GM23248 (cell line): ENCODE measurements at places on chromosomes 12 and 14. TPM values are rescaled to one million over a fixed set of nuclear protein-coding genes. Genes with fewer than 3 reads are reported as not detected.

DNA sequence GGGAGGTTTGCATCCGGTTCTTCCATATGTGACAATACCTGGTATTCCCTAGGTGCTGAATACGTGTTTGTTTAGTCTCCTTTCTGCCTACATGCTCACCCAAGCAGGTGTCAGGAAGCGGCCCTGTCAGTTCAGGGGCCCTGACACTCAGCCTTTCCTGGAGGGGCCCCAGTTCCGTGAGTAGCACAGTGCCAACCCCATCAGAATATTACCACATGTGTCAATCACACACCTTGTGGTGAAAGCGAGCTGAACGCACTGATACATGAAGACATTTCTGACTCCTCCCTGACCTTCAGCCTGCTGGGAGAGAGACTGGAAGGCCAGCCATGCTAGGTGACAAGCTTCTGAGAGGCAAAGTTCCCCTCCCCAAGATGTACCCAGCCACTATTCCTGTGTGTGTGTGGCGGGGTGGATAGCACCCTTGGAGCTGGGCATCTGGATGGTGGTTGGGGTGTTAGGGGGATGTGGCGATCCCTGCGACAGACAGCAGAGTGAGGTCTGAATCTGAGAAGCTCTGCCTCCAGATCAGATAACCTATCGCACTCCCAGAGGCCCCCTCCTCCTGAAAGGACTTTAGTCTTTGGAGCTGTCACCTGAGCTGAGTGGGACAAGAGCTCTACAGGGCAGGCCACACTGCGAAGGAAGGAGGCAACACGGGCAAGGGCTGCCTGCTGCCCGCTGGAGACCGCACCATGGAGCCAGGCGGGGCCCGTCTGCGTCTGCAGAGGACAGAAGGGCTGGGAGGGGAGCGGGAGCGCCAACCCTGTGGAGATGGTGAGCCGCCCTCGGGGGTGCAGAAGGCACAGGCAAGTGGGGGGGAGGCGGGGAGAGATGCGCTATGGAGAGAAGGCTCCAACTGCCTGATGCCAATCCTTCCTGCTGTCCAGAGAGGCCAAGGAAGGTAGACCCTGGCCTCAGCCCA lies at the start of gene SOAT2:
Gene SOAT2, plus strand, starts transcription at position 604 of the 925 bp plus-strand sequence. Its CDS starts 92 bp downstream, at position 696.
- no peak for DNase-seq

DNA sequence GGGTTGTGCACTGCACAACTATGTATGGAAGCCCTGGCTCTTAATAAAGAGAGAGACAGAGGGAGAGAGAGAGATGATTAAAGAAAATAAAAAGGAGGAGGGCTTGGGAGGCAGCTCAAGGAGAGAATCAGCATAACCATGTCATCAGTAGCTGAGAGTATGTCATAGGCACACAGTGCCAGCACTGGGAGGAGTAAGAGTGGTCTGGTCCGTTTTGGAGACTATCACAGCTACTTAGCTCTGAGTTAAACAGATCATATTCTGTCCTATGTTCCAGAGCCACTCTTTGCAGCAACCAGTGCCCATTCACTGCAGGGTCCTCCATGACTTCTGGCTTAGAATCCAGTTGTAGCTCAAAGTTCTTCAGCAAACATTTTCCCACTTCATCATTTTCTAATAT lies 59.0 kb downstream of the GTF2A1 start:
- no peak for DNase-seq

GRCh38 chr14:22555384-22556011 lies 33.5 kb downstream of the DAD1 start:
- peak; percentile 19 for DNase-seq

GRCh38 chr14:51643140-51643539 lies 8.6 kb upstream of the FRMD6 start:
- peak; percentile 94 for DNase-seq

- no peak for DNase-seq
Observed at GRCh38 chr12:23891115-23891514, 58.4 kb downstream of the SOX5 start.

DNA sequence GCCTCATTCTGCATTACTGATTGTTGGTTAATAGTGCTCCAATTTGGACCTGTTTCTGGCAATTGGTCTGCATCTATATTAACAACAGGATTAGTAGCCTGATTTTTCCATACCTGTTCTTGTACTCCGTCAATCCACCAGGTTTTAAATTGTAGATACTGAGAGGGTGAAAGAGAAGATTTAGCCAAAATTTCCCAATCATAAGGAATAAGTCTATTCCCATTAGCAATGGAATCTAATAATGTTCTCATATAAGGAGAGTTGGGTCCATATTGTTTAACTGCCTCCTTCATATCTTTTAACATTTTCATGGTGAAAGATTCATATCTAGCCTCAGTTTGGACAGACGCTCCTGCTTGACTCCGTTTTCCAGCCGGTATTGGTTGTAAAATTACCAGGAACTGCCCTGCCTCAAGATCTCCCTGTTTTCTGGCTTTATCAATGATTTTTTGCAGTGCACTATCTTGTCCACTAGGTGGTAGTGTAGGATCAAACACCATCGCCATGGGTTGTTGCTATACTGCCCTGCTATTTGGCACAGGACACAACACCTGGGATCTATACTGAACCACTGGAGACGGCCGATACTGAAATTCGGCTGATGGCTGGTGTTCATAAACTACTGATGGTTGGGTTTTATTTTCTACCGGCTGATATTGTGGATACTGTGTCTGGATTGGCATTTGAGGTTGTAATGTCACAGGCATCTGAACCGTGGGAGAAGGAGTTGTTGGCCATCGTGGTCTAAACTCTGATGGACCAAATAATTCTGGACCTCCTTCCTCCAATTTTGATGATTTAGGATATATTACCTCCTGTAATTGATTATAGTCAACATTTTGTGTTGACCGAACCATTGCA lies 25.2 kb downstream of the DHRS4L2 start:
- peak; percentile 74 for DNase-seq

DNA sequence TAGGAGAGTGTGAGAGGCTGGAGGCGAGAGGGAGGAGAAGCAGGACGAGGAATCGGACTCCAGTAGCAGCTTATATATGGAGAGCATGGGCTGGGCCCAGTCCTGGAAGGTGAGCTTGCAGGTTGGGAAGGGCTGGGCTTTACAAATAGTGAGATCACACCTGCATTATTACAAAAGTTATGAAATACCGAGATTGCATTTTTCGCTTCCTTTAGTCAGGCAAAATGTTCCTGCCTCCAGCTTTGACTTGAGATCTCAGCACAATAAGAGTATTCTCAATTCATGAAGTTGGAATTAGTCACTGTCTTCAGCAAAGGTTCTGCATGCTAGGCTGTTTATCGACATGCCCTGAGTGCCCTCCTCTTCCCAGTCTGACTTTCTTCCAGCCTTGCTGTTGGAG lies at the start of gene KRT6B:
Gene KRT6B, minus strand, starts transcription at position 46 of the 400 bp plus-strand sequence. CDS start 68 bp downstream, outside the sequence.
- no peak for DNase-seq

DNA sequence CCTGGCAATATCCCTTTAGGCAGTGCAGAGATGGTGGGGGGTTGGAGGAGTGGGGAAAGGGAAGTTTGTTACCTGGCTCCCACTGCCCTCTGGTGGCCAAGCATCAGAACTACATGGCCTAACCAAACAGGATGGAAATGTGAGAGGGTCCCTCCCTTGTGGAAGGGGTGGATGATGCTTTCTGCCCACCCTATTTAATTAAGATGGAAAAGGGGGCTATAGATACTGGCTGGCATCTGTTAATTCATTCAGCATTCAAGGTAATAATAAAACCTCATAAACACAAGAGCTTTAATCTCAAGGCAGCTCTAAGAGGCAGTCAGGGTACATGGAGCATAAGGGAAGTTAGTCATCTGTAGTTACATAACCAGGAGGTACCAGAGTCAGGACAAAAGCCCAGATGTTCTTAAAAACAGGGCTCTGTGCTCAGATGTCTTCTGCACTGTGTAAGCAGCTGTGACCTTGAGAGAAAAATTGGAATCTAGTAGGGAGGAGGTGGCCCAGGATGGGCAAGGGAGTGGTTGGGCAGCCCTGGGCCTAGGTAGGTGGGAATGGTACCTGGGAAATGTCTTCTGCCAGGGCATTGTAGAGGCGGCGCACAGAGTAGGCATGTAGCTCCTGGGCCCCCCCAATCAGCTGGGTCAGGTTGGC lies 4.6 kb downstream of the AP1G2 start:
- DNase-seq: peak; percentile 48

GRCh38 chr12:66627270-66627987 lies 51.4 kb downstream of the GRIP1 start:
- no peak for DNase-seq

DNA sequence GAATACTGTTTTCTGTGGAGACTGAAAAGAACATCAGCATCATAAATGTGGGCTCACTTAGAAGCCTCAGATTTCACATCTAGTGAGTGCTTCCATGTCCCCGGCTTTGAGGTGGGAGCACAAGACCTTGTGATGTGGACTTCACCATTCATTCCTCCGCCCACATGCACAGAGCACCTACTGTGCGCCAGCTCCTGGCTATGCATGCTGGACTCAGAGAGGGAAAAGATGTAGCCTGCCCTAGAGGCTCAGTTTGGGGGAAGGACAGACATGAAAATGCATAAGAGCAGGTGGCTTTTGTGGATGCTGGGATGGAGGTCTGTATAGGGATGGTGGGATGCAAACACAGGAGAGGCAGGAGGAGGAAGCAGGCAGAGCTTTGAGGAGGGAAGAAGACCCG lies 65.0 kb downstream of the SERPINA3 start:
- no peak for DNase-seq

GRCh38 chr12:21831791-21832344 lies 57.4 kb upstream of the KCNJ8 start:
- peak; percentile 84 for DNase-seq

DNA sequence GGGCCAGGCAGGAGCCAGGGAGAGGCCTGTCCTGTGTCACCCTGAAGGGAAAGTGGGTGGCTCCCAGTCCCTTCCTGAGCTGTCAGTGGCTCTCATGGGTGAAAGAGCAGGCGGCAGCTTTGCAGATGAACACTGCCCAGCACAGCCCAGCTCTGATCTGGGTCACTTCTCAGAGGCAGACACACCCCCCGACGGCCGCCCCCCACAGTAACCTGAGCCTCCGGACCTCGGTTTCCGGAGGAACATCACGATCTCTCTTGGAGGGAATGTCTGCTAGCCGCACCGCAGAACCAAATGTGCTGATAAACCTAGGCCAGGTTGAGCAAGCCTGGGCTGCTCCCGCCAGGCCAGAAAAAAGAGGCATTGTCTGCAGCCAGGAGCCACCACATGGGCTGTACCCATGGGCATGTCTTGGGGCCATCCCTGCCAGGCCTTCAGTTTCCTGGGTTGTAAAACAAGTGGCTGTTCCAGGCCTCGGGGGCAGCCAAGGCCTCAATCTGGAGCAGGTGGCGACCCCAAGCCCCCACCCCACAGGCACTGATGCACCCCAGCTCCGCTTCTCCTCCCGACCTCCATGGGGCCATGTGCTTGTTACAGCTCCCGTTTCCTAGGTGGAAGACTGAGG lies 57.6 kb downstream of the NCOR2 start:
- peak; percentile 67 for DNase-seq

- no peak for DNase-seq
Observed at GRCh38 chr14:20177433-20177974, 13.2 kb upstream of the OR11G2 start.

- DNase-seq: no peak
Observed at GRCh38 chr12:18387706-18388105, 126.4 kb downstream of the PIK3C2G start.

DNA sequence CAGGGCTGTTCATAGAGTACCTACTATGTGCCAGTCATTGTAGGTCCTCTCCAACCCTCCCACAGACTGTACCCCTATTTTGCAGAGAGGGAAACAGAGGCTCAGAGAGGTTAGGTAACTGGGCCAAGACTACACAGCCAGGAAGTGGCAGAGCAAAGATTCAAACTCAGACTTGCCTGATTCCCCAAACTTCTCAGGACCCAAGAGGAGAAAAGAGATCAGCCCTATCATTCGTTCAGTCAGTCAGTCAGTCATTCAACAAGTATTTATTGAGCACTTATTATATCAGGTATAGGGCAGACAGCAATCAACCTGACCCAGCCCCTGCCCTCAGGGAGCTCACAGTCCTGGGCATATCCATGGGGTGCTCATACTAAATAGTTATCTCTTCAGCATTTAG lies 39.6 kb upstream of the CORO1C start:
- DNase-seq: no peak

DNA sequence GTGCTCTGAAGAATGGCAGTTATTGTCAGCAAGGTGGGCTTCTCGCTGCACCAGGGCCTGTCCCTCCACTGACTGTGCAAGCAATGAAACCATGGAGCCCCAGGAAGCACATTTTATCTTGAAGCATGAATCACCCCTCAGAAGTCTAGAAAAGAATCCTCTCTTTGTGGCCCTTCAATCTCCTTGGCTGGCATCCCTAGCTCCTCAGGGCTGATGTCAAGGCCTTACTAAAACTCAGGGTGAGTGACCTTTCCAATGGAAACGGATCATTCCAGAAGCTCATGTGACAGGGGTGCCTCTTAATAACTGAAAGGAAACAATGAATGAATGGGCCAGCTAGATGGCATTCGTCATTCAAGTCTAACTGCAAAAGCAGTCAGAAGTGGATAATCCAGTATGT lies 22.3 kb upstream of the PLEKHH1 start:
- peak; percentile 22 for DNase-seq

DNA sequence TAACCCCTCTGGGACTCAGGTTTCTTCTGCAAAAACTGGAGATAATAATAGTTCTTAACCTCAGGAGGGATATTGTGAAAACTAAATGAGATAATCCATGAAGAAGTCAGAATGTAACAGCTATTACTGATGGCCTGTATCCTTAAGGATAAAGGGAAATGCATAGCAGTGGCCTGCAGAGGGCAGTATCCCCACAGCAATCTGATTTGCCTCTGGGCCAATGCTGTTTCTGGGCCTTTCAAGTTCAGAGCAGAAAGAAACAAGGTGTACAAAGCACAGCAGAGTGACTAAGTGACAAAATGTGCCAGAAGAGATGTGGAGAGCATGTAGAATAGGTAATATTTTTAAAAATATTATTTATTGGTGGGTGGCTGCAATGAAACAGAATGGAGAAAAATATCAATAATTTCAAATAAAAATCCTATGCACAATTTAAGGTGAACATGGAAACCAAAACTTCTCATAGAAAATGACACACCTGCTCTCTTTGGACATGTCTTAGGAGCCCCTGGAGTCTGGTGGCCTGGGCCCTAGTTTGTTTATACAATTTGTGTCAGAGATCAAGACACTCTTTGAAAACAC lies 90.3 kb downstream of the C12orf75 start:
- DNase-seq: peak; percentile 80

- no peak for DNase-seq
Observed at GRCh38 chr14:100737526-100737925, 10.8 kb downstream of the DLK1 start.

Gene RPGRIP1
- total RNA-seq: not detected in 2 replicates

Gene HECTD1
- total RNA-seq: 110 and 145 TPM in 2 replicates
